NCI-H2227 treated with DMSO at 0.1 percent for 48 hours (cell line): ENCODE measurements at places on chromosomes 6 and 20.

DNA sequence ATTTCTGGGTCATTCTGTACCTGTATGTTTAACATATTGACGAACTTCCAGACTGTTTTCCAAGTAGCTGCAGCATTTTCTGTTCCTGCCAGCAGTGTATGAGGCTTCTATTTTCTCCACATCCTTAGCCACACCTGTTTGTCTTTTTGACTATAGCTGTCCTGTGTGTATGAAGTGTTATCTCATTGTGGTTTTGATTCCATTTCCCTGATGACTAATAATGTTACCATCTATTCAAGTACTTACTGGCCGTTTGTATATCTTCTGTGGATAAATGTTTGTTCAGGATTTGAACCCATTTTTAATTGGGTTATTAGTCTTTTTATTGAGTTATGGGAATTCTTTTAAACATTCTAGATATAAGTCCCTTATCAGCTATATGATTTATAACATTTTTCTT, 95.2 kb downstream of the JAG1 start:
- DNase-seq: no peak

DNA sequence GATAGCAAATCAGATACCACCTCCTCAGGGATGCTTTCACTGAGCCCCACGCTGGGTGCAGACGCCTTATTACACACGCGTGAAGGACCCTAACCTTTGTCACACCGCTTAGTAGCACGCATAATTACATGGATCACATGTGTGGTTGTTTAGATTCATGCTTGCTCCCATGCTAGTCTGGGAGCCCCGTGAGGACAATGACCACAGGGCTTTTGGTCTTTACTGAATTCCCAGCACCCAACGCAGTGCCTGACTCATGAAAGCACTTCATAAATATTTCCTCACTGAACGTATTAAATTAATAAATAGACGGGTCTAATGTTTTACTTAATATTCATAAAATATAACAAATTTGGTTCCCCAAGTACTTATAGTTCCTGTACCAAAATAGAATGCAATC, 132.5 kb downstream of the ALDH8A1 start:
- no peak for DNase-seq

DNA sequence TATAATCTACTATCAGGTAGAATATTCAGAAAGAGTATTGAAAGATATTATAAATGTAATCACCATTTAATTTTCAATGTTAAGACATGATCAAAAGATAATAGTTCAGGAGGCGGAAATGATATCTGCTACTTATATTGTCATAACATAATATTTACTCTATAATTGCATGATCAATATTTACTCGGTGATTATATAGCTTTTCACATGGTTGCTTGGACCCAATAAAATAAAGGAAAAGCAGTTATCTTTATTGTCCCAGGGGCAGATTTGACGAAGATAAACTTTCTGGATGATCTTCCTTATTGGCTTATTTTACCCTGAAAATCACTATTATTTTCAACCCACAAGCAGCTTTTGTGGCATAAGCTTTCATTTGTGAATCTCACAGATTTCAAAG, 350.4 kb downstream of the HACE1 start:
- DNase-seq: no peak

- DNase-seq: no peak
These were observed 16.2 kb downstream of the FOXC1 start for GRCh38 chr6:1625794-1626435.

GRCh38 chr6:88586371-88587149, 376.9 kb downstream of the RNGTT start:
- DNase-seq: no peak

DNA sequence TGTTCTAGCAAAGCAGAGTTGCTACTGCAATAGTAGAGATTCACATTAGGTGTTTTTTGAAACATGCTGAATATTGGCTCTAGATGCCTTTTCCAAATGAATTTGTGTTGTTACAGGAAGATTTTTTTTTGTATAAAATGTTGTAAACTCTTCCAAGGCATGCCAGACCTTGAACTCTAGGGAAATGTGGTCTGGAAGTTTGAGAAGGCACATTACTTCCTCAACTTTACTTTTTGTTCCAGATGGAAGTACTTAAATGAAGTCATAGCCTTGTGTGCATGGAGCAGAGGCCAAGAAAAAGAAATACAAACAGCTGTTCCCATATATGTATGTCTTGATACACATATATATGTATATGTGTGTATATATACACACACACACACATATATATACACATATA, 585.7 kb upstream of the MARCKS start:
- DNase-seq: no peak
